ENCODE measurements at places on chromosomes 13 and 19.

DNA sequence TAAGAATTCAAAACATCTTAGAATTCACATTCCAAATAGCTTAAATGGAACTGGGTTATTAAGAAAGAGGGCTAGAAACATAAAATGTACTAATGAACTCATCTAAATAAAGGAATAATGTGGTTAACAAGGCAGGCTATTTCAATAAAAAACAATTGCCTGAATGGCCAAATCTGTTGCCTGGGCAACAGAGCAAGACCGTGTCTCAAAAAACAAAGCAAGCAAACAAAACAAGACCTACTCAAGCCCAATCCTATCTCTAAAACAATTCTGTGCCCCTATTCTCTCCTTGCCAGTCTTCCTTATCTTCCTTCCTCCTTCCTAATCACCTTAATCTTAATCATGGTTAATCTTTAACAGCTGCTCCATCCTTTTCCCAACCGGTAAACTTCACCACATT lies 12.1 kb downstream of the IGFL1 start:
- no peak for DNase-seq

GRCh38 chr13:72255908-72256307 lies 388.9 kb upstream of the DACH1 start:
- peak; percentile 5 for DNase-seq

GRCh38 chr19:19049406-19049805 lies 14.4 kb upstream of the SLC25A42 start:
- DNase-seq: no peak

DNA sequence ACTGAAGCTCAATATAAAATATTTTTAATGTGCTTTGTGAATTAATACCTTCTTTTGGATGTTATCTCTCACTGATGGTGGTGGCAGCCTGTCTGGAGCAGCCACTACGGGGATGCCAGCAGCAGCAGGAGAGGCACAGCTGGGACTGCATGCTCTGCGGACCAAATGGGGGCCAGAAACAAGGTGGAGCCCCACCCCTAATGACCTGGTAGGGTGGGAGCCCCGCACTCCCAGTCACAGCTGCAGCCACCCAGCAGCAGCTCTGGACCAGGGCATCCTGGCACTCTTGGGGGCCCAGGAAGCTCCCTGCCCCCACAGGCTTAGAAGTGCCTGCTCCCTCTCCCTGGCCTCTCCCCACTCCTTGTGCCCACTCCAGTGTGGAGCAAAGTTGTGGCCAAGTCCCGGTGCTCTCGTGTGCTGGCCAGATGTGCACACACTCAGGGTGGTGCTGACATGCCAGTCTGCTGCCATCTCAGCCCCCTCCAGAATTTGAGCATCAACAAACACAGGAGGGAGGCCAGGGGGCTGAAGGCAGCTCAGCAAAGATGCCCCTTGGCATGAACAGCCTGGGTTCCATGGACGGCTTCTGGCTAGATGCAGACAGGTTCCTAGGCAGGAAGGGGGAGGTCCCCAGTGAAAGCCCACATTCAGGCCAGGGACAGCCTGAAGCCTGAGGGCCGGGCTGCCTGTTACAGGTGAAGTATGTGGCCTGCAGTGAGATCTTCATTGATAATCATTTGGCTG lies 696.7 kb upstream of the SLITRK5 start:
- no peak for DNase-seq

DNA sequence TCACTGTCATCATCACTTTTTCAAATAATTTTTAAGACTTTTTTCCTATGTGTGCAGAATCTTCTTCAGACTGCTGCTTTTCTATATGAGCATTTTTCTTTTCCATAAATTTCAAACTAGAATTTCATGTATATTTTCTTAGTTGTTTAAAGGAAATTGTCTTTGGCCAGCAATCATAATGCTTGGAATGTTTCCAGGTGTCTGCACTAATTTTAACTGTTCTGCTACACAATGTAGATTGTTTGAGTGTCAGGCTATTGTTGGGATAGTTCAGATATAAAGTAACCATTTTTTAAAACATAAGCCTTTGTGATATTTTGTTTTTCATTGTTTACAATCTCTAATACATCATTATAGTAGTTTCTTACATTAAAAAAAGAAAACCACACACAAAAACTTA lies 1418.5 kb downstream of the EFNB2 start:
- no peak for DNase-seq

GRCh38 chr13:87975035-87975434 lies 303.9 kb downstream of the SLITRK5 start:
- DNase-seq: no peak

DNA sequence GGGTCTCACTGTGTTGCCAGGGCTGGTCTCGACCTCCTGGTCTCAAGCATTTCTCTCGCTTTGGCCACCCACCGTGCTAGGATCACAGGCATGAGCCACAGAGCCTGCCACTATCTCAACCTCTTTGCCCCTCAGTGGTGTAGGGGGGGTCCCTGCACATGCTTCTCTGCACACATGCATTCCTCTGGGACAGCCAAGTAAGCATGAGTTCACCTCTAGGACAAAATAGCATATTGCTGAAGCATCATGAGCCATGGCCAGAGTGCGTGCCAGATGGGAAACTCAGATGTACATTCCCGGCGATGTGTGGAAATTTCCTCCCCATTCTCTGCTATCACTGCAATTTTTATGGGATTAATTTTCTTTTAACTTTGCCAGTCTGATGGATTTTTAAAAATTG lies 23.1 kb downstream of the CHAF1A start:
- DNase-seq: no peak

- no peak for DNase-seq
Measured at GRCh38 chr19:19429361-19429760, 23.9 kb downstream of the GATAD2A start.

GRCh38 chr13:77619655-77620054 lies 77.8 kb upstream of the SLAIN1 start:
- DNase-seq: no peak

DNA sequence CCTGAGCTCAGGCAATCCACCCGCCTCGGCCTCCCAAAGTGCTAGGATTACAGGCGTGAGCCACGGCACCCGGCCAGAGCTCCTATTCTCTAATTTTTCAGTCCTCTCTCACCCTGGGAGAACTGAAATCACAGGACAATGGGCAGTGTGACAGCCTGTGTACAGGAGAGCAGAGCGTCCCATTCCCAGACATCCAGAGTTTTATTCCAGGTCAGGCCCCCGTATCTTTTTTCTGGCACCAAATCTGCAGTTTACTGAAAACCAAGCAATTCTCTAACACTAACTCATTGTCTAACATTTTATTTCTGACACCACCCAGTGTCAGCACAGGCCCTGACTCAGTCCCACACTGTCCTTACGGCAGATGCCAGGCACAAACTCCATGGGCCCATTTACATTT lies 6.7 kb downstream of the ZNF708 start:
- no peak for DNase-seq

DNA sequence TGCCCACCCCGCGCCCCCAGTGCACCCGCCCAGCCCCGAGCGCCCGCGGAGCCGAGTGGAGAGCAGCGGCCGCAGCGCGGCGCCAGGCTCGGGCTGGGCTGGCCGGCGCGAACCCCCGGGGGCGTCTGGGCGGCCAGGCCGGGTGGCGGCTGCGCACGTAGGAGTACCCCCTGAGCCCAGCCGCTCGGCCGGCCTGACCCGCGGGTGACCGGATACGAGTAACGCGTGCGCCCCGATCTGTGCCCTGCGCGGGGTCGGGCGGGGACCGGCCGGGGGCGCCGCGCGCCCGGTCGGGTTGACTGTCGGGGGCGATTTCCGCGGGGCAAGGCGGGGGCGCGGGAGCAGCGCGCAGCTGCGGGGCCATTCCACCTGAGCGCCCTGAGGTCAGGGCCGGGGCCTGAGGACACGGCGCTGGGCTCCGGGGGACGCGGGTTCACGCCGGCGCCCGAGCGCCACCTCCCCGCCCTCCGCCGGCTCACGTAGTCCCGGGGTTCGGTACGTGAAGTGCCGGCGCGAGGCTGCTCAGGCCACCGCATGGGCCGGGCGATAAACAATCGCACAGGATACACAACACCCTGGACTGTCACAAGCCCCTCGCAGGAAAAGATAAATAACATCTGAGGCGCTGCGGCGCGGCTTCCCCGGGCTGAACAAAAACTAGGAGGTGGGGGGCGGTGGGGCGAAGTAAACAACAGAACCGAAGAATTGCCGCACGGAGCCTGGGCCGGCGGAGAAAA lies 37.6 kb upstream of the FLT1 start:
- no peak for DNase-seq

- DNase-seq: no peak
Measured at GRCh38 chr19:48424694-48425219, 21.0 kb upstream of the GRWD1 start.

DNA sequence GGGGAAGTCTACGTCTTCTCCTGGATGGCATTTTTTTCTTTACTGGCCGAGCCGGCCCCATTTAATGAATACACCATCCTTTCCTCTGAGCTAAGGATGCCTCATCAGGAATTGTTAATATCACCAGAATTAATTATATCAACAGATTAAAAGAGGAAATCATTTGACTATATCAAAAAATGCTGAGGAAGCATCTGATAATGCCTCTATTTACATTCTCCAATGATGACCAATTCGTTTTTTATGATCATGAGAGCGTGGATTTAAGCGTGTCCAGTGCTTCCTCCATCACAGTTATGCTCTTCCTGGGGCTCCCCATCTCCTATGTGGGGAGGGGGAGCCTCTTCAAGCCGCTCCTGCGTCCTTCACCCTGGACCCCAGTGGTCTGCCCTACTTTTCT lies 58.7 kb downstream of the TUBGCP3 start:
- no peak for DNase-seq

DNA sequence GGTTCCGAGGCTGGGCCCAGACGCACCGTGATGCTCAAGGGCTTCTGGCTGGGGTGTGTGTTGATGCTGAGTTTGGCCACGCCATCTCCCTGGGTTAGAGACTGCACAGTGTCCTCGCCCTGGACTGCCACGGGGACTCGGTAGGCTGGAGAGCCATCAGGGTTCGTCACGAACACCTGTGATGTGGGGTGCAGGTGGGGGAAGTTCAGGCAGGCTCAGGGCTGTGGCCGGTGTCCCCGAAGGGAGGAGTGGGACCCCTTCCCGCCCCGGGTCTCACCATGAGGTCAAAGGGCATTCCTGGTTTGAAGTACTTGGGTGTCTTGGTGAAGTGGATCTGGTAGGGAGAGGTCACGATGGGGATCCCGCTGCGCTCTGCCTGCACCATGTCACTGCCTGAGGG lies 8.2 kb downstream of the C3 start:
- no peak for DNase-seq

DNA sequence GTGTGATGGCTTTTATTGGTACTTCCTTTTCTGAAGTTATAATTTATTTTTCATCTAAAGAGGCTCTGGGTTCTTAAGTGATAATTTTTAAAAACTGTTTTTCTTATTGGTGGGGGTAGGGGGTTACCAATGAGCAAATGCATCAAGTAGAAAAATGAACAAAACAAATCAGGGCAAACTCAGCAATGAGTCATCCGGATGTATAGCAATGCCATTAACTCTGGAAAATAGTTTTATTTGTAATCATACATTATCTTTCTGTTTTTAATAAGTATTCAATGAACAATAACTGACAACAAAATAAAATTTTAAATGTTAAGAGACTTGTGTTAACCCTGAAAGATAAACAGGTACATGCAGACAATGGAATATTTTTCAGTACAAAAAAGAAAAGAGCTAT lies 67.6 kb downstream of the UFM1 start:
- no peak for DNase-seq

DNA sequence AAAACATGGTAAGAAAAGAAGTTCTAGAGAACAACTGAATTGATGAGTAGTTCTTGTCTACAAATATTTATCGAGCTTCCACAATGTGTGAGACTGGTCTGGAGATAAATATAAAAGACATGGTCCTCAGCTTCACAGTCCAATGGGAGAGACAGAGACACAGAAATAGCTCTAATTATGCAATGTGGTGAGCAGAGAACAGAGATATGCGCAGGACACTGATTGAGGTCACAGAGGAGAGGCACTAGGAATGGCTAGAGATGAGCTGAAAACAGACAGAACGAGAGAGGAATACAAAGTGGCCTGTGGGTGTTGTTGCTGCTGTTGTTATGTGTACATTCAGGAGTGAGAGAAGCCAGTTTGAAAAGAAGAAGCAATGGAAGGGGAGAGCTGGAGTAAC lies 53.2 kb downstream of the GPALPP1 start:
- no peak for DNase-seq

DNA sequence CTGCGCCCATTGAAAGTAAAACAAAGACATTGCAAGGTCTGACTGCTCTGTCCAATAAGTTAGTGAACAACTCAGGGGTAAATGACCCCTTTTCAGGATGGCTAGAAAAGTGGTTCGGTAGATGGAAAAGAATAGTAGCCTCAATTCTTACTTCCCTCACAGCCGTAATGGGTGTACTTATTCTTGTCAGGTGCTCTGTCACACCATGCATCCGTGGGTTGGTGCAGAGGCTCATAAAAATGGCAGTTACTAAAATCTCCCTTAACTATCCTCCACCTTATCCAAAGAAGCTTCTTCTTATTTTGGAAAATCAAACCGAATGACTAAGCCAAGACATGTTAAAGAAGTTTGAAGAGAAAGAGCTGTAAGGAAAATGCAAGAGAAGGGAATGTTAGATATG lies 31.4 kb upstream of the ZNF83 start:
- DNase-seq: no peak

DNA sequence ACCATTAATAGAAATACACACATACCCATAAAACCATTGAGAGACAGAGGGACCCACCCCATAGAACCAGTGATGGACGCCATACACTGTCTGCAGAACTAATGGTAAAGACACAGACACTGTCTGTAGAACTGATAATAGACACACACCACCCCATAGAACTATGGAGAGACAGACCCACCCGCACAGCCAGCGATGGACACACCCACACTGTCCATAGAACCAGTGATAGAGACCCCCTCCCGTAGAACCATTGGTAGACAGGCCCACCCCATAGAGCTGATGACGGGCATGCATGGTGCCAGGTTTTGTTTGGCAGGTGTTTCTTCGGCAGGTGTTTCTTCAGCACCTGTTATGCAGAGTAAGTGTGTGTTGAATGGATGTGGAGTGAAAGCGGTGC lies 88.3 kb upstream of the TEX29 start:
- DNase-seq: no peak

- no peak for DNase-seq
Measured at GRCh38 chr19:18264971-18265540, 9.2 kb downstream of the IQCN start.

- DNase-seq: no peak
Measured at GRCh38 chr13:51668580-51669195, 84.4 kb downstream of the WDFY2 start.

- DNase-seq: peak; percentile 49
Measured at GRCh38 chr13:50910485-50910805, 854 bp downstream of the RNASEH2B start.

- no peak for DNase-seq
Measured at GRCh38 chr19:30930941-30931706, 418.1 kb downstream of the TSHZ3 start.

DNA sequence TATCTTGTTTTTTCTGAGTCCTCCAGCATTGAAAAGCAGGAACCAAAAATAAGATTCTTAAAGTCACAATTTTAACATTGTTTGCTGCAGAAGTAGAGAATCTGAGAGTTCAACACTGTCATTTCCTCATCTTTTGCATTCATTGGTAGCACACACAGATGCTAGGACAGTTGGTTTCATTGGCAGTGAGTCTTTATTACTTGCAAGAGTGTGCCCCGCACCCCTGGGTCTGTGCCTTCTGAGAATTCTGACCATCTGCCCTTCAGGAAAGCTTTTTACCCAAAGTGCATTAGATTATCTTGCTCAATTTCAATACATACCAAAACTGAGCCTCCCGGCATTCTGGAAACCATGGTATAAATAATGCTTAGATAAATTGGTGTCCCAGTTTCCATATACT lies 247.7 kb upstream of the SLITRK1 start:
- DNase-seq: no peak

All from Jurkat, Clone E6-1 (cell line).